ENCODE measurements at places on chromosomes 4 and X.

GRCh38 chrX:80022363-80023031 is 7.9 kb downstream of the TBX22 start:
- no peak for DNase-seq

DNA sequence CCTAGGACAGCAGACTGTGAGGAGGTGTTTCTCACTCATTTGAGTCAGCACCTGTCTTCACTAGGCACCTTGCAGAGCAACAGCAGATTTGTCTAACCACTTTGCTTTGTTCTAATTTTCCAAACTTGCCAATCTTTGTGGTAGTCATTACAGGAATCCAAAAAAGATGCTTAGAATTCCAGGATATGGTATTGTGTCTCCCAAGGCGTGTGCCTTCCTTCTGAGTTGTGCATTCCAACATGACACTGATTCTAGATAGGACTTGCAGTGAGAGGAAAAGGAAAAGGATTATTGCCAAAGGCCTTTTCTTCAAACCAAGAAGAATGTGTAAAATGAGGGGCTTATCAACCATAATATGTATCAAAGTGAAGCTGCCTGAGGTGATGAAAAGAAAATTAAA is 126.2 kb downstream of the MAPK10 start:
- DNase-seq: no peak

GRCh38 chr4:98648602-98649001 is 9.8 kb downstream of the TSPAN5 start:
- DNase-seq: no peak

DNA sequence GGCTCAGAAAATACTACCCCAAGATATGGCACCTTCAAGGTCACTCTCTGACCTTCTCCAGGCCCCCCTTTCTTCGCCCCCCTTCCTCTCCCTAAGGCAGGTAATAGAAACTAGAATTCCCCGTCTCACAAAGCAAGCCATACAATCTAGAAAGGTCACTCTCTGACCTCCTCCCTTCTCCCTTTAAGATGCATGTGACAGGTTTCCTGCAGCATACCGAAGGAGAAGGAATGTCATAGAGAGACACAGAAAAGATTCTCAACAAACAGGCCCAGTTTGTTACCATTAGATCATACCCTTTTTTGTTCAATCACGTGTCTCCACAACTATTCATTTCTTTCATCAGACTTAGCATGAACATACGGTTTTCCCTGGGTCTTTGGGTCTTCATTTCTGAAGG is 51.2 kb upstream of the RBMXL3 start:
- DNase-seq: no peak

GRCh38 chrX:40947276-40947675 is 138.0 kb upstream of the USP9X start:
- no peak for DNase-seq

DNA sequence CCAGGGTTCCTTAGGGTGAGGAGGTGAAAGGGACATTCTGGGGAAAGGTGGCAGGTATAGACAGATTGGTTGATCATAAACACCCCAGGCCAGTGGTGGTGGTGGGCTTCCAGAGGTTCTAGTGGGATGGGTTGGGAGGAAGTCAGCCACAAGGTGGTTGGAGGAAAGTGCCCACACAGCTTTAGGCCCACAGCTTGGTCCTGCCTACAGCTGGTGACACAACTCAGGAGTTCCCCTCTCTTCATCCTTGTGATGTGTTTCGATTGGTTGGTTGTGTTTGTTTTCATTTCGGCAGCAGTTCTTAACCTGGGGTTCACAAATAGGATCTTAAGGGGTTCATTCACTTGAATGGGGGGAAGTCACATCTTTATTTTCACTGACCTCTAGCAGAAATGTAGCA is 157.0 kb downstream of the TMEM164 start:
- no peak for DNase-seq

DNA sequence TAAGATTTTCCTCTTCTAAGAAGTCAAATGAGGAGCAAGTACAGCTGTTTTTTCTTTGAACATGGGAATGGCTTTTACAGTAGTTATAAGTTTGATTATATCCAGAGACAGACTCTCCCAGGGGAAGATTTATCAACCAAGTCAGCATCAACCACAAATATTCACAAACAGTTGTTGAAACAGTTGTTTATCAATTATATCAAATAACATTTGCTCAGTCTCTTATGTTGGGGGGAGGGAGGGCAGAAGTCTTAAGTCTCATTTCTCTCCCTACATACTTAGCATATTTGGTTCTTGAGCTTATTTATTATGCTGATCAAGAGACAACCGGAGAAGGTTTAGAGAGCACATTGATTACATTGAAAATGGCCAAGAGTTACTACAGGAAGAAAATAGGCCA is 110.1 kb downstream of the FBXO8 start:
- DNase-seq: no peak

DNA sequence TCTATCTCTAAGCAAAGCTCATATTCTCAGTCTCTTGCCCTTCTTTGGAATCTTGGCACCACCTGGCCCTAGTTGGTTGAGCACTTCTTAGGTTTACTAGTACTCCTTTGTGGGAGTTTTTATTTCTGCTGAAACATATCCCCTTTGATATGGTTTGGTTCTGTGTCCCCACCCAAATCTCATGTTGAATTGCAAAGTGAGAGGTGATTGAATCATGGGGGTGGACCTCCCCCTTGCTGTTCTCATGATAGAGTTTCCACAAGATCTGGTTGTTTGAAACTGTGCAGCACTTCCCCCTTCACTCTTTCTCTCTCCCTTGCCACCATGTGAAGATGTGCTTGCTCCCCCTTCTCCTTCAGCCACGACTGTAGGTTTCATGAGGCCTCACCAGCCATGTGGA is 22.2 kb upstream of the SYNPO2 start:
- DNase-seq: no peak

GRCh38 chr4:184446132-184446658 is 28.2 kb downstream of the IRF2 start:
- DNase-seq: no peak

GRCh38 chr4:30953799-30954198 is 233.6 kb downstream of the PCDH7 start:
- DNase-seq: no peak

DNA sequence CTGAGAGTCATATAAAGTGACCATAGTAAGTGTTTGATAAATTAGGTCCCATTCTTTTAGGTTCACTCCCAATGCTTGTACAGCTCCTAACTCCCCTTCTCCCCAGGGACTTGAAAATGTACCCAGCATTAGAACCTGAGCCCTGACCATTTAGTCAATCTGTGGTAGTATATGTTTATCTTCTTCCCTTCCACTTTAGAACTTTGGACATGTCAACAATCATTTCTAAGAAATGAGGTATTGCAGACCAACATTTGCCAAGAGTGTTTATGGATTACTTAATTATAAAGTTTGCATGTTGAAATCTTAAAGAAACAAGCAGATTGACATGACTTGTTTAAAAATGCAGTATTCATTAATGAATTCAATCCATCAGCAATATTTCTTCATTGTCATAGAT is 26.0 kb downstream of the AFM start:
- DNase-seq: no peak

GRCh38 chr4:81085979-81086378 is 55.5 kb downstream of the BMP3 start:
- no peak for DNase-seq

DNA sequence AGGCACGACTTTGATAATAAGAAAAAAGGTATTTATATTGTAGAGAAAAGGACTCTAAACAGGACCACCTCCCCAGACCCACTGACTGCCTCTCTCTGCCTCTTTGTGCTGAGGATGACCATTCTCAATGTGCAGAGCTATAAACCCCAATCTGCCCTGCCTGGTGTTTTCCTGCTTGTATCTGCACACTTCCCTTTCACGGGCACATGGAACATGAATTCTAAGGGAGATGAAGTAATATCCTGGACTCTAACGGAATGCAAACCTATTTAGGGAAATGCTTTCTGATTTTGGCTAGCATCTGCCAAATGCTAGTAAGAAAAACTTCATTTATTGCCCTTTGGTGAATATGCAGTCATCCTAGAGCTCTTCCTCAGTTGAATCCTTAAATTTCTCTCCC is 2.4 kb downstream of the DIPK2B start:
- no peak for DNase-seq

DNA sequence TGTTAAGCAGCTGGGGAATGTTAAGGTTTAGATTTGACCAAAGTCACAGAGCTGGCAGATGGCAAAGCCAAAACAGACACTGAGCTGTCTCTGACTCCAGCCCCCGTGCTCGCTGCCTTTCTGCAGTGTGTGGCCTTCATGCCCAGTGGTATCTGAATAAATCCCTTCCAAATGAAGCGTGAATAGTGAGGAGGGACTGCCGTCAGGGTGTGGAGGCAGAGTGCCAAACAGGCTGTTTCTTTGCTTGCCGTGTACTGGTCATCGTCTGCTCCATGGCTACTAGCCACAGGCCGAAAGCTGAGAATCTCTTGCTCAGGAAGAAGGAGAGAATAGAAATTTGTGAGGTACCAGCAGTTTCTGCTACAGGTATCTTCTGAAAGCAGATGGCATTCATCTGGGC is 19.7 kb downstream of the PRIMPOL start:
- no peak for DNase-seq

DNA sequence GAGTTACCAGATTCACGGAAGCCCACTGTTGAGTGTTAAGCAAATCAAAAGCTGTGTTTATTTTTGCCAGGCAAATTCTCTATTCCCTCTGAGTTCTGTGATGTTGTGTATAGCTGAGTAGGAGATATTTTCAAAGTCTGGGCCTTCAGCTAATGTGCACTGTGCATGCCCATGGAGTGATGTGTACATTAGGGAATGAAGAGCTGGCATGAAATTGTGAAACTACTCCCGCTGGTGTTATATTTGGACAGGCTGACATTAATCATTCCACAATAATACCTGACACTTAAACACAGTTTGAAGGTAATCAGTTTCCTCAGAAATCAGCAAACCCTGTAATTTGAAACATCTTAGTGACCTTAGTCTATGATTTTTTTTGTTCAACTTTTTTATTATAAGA is 88.1 kb upstream of the MBNL3 start:
- DNase-seq: no peak

DNA sequence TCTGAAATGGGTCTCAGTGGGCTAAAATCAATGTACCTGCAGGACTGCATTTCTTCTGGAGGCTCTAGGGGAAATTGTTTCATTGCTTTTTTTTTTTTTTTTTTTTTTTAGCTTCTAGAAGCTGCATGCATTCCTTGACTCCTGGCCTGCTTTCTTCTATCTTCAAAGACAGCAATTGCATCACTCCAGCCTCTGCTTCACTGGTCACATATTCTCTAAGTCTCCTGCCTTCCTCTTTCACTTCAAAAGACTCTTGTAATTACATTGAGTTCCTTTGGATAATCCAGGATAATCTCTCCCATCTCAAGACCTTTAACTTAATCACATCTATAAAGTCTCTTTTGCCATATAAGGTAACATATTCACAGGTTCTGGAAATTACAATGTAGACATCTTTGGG is 11.3 kb upstream of the PCYT1B start:
- no peak for DNase-seq

DNA sequence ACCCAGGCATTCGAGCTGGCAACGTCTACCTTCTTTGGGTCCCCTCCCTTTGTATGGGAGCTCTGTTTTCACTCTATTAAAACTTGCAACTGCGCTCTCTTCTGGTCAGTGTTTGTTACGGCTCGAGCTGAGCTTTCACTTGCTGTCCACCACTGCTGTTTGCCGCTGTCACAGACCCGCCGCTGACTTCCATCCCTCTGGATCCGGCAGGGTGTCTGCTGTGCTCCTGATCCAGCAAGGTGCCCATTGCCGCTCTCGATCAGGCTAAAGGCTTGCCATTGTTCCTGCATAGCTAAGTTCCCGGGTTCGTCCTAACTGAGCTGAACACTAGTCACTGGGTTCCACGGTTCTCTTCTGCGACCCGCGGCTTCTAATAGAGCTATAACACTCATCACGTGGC is 183.5 kb upstream of the GALNTL6 start:
- DNase-seq: no peak

GRCh38 chrX:1401611-1402430 is 9.9 kb upstream of the SLC25A6 start:
- no peak for DNase-seq

DNA sequence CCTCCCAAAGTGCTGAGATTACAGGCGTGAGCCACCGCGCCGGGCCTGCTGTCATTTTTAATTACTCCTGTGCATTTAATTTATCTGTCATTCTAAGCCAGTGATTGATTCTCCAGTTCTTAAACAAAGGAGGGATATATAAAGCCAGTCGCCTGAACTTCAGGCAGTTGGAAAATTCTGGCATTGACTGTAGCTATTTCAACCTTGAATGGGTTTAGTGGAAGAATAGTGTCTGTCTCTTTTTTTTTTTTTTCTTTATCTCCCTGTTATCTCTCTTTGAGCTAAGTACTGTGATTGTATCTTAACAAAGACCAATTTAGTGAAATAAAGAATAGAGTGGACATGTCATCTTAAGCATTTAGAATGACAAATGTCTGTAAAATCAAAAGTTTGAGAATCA is 11.0 kb downstream of the NEIL3 start:
- DNase-seq: no peak

GRCh38 chr4:184961660-184962059 is 56.6 kb upstream of the HELT start:
- no peak for DNase-seq

GRCh38 chr4:140255927-140256326 is 101.9 kb upstream of the MAML3 start:
- no peak for DNase-seq

GRCh38 chr4:149321438-149321837 is 494.2 kb downstream of the IQCM start:
- no peak for DNase-seq

DNA sequence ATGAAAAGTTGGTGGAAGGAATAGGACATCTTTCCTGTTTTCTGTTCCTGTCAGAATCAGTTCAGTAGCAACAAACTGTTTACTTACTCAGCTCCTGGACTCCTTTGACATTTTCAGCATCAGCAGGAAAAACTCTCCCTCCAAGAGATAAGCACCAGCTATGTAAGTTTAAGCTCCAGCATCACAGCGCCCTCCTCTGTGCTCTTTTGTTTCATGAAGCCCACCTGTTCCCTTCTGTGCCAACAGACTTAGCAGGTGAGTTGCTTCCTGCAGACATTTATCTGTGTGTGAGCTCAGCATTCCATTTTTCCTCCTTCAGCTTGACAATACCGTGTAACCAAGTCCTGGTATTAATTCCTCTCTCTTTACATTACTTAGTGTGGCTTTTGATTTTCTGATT is 644.1 kb upstream of the AGA start:
- DNase-seq: no peak

GRCh38 chr4:83767067-83767466 is 231.2 kb downstream of the GPAT3 start:
- no peak for DNase-seq

GRCh38 chrX:6667048-6667768 is 132.3 kb upstream of the VCX3A start:
- no peak for DNase-seq

GRCh38 chrX:110924871-110925270 is 129.3 kb upstream of the CHRDL1 start:
- DNase-seq: no peak

DNA sequence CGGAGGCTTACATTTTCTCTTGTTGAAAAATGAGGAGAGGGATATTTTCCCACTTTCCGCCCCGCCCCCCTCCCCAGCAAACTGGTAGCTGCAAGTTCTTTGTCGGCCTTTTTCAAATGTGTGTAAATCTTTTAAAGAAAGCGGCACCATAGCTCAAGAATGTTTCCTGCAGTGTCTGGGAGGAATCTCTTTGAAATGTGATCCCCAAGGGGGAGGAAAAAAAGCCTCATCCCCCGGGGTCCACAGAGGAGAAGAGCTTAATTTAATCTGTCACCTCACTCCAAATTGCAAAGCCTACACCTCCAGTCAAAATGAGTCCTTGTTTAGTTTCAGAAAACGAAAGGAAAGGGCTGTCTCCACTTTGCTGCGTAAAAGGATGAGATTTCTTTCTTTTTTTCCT is 34.8 kb downstream of the ASMT start:
- DNase-seq: no peak

Data from activated CD4-positive, alpha-beta T cell treated with anti-CD3 and anti-CD28 coated beads, Interleukin-2, amount 50 U/mL, for 4 hours (primary cell).